ENCODE measurements at places on chromosomes 2 and 18.

DNA sequence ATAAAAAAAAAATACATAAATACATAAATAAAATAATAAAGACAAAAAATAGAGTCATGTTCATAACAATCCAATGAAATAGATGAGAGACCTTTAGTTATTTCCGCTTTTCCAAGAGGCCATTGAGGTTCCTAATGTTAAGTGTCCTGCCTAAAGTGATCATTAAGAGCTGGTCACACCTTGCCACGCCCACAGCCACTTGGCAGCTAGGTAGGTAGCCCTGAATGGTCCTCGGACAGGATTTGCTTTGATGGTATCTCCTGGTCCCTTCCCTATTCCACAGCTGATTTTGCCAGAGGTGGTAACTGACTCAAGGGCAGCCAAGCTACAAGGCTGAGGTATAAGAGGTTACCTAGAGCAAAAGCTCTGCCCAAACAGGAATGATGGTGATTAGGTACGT lies 24.5 kb upstream of the TANC1 start:
- no peak for DNase-seq

DNA sequence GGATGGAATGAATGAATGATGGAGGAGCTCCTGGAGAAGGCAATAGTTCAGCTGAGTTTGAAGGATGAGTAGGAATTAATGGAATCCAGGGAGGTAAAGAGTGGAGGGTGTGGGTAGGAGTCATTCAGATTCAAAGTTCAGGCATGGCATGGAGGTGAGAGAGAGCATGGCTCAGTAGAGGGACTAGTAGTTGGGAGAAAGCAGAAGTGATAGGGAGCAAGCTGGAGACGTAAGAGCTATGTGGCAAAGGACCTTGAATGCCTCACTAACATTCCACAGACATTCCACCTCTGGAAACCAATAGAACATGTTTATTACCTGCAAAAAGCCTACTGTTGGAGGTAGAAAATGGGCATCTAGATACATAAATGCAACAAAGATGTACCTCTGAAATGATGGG lies 170.1 kb downstream of the HAUS1 start:
- DNase-seq = no peak

- no peak for DNase-seq
Observed at GRCh38 chr2:58180635-58181034, 60.5 kb downstream of the FANCL start.

DNA sequence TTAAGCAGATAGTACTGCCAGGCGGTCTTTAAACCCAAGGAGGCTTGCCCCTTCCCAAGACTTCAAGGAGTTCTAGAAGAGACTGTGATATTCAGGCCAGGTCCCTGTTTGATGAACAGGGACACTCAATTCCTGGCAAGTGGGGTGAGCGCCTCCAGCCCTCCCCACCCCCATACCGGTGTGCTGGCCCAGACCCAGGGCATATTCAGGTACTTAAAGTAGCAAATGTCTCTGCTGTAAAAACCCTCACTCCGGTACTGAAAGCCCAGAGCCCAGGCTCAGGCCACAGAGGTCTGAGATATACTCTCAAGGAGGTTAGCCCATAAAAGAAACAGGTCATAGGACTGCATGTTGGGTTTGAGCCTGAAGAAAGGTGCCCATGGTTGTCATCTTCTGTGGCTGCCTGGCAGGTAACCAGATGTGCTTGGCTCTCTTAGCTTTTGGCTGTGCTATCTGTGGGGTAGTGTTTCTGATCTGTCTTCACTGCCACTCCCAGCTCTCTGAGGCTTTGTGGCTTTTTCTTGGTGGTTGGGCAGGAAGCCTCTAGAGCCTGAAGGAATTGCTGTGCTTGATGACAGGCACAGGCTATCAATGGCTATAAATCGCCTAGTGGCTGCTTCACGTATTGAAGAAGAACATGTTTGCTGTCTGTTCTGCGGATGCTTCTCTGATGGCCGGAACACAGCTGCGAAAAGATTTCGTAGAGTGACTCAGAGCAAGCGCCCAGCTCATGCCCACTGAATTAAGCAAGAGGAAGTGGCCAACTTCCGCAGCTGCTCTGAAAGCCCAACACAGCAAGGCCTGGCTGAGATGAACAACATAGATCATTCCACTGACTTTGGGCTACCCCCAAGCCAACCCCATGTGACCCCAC lies 63.3 kb upstream of the ALPP start:
- DNase-seq = peak; percentile 47

- no peak for DNase-seq
Observed at GRCh38 chr2:16226943-16227664, 286.8 kb downstream of the MYCN start.

DNA sequence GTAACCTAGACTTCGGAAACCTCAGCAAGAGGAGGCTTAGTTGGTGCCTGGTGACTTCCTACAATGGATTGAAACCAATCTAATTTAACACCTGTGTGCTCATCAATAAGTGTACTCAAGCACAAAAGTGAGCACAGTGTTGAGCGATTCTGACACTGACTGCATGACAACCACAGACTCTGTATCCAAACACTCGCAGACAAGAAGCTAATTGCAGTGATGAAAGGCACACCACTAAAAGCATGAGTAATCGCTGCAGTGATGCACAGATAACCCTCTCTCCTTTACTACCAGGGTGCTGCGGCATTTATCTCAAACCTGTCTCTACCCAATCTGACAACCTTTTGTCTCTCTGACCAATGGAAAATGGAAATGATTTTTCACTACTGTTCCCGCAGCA lies 168.1 kb downstream of the AFF3 start:
- no peak for DNase-seq

DNA sequence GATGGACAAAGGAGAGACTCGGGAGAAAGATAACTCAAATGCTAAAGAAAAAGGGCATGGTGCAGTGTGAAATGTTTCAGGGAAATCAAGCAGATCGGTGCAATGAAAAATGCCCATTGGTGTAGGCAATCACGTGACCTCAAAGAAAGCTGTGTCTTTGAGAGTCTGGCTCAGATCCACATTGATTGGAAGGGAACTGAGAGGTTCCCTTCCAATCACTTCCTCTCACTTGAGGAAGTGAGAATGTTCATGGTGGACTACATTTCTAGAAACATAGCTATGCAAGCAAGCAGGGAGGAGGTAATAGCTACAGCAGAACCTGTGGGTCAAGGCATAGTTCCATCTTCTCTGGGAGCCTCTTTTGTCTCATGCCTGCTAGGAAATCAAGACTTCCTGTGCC lies 187.4 kb downstream of the LPIN1 start:
- DNase-seq = no peak

DNA sequence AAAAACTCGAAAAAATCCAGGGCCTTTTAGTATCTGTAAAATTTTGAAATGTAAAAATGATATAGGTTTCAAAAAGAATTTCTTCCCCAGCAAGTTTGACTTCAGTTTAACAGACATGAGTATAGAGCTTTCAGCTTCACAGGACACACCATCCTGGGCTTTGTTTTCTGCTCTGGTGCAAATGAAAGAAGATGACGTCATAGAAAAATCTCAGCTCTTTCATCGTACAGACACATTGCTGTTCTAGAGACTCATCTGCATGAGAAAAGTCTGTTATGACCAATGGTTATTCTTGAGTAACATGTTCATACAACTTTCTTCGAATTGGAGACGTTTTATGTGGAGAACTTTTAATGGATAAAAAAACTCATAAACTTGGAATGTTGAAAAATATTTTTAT lies 111.7 kb upstream of the DYNAP start:
- no peak for DNase-seq

DNA sequence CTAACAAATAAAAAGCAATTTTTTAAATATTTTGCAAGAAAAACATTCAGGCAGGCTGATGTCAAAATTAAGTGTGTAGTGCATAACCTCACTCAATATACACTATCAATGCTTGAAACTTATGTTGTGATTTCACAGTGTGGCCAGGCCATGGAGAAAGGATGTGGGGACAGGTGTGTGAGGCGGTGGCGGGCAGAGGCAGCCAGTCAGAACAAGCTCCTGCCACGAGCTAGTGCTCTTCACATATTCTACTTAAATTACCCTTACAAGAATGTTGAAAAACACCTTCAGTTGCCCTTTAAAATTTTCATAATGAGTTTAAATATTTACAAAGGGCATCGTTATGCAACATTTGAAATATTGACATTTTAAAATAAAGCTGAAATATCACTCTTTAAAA lies 43.2 kb downstream of the CYB5A start:
- no peak for DNase-seq

DNA sequence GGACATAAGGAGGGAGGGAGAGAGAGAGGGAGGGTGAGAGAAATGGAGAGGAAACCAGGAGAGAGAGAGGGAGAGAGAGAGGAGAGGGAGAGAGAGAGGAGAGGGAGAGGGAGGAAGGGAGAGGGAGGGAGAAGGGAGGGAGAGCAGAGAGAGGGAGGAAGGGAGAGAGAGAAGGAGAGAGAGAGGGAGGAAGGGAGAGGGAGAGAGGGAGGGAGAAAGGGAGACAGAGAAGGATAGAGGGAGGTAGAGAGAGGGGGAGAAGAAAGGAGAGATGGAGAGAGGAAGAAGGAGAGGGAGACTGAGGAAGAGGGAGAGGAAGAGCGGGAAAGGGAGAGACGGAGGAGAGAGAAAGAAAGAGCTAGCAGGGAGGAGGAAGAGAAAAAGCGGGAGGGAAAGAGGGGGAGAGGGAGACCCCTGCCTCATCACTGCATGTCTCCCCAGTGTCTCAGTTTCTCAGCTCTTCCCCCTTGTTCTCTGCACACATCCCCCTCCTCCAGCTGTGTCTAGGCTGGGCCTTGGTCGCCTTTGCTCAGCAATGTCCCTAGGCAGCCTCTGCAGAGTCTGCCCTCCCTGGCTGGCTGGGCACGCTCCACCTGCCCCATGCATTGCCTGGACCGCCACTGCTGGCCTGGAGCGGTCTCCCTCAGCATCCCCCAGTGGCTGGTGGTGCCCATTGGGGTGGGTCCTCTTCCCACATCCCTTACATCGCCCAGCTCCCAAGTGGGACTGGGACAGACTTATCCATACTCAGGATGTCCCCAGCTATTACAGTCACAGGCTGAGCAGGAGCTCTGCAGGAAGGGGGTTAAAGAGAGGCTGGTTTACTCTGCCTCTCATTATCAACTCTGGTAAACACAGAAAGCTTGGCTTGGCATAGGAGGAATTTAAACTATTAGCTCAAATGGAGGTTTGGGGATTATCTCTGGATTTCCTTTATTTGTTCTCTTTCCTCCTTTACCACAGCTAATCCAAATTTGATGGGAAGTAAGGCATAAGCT lies 85.7 kb upstream of the APCDD1 start:
- DNase-seq = no peak

DNA sequence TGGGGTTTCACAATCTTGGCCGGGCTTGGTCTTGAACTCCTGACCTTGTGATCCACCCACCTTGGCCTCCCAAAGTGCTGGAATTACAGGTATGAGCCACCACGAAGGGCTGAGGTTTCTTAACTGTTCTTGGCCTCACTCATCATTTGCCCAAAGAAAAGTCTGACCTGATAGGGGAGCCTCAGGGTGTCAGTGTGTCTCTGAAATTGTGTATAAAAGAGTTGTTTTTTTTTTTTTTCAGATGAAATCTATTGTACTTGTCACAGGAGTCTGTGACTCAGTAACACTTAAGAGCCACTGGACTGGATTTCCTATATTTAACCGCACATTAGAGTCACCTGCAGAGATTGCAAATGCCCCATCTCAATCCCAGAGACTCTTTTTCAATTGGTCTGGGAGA lies 16.9 kb downstream of the PMAIP1 start:
- DNase-seq = no peak

DNA sequence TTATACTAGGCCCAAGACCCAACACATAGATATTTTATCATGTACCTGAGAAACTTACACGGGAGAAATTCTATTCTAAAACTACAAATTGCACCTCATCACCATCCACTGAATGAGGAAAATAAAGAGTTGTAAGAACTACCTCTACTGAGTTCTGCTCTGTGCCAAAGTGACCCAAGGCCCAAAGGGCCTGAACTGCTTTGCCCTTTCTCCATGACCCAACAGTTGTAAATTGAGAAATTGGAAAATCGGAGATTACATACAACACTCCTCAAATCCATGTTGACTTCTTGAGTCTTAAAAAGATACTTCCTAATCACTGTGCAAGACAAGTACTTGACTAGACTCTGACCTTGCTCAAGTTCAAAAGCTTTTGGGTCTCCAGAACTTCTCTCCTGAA lies 8.8 kb downstream of the NR4A2 start:
- DNase-seq = no peak

DNA sequence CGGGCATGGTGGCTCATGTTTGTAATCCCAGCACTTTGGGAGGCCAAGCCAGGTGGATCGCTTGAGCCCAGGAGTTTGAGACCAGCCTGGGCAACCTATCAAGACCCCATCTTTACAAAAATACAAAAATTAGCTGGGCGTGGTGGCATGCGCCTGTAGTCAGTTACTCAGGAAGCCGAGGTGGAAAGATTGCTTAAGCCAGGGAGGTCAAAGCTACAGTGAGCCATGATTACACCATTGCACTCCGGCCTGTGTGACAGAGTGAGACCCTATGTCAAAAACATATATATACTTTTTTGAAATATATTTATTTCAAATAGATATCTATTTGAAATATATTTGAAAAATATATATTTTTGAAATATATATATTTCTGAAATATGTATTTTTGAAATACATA lies 10.9 kb downstream of the OSBPL1A start:
- DNase-seq = no peak

GRCh38 chr2:9467687-9468086 lies 6.7 kb upstream of the IAH1 start:
- DNase-seq = no peak

- DNase-seq = no peak
Observed at GRCh38 chr2:241983571-241984270, 114.2 kb downstream of the RTP5 start.

DNA sequence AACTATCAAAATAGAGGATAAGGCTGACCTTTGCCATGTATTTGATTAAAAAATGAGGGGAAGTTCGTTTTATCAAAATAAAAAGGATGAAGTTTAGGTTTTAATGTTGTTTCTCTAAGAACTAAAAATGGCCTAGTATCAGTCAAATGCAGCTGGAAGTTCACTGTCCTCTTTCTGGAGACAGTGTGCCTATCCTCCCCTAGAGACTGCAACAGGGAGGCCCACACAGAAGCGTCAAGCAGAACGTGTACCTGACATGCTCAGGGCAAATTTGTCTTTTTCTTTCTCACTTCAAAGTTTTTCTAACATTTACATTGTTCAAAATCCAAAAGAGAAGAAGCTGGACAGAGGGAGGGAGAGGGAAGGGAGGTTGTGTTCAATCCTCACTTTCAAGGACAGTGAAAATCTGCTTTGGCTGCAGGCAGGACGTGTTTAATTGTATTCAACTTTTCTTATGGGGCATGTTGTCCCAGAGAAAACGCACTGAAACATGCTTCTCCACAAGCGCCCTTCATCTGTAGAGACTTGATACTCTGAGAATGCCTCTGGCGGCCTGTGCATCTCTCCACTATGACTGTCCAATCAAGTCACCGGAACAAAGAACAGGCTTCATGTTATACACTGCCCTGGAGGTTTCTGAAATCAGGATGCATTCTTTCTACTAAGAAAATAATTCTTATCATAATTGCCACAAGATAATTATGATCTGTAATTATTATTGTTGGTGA lies 65.1 kb downstream of the FAM210A start:
- no peak for DNase-seq

All from stimulated activated CD4-positive, alpha-beta T cell treated with anti-CD3 and anti-CD28 coated beads, TNF-alpha, amount 100 ng/mL, for 1 hour (primary cell).